ENCODE measurements at places on chromosomes 1 and 21. TPM values are rescaled to one million over a fixed set of nuclear protein-coding genes. Genes with fewer than 3 reads are reported as not detected.

GRCh38 chr1:55039342-55040082 lies at the start of gene PCSK9:
PCSK9 (plus strand) TSS chr1:55039548; CDS start chr1:55039838, 290 bp downstream.
- peak within 1 kb of the TSS; percentile 51 for H3K4me3 ChIP-seq
- no peak within 1 kb of the TSS for H3K27ac ChIP-seq
- H3K36me3 ChIP-seq: no peaks in the 10 kb centered on the region
- no peaks in the 10 kb centered on the region for H3K4me1 ChIP-seq
- peak; percentile 53 for DNase-seq

- no peaks in the 10 kb centered on the region for H3K27me3 ChIP-seq
- no peak overlapping the region for H3K27ac ChIP-seq
- no peak overlapping the region for H3K4me3 ChIP-seq
- DNase-seq: no peak
Observed at GRCh38 chr21:27464648-27465047, 497.8 kb upstream of the ADAMTS5 start.

DNA sequence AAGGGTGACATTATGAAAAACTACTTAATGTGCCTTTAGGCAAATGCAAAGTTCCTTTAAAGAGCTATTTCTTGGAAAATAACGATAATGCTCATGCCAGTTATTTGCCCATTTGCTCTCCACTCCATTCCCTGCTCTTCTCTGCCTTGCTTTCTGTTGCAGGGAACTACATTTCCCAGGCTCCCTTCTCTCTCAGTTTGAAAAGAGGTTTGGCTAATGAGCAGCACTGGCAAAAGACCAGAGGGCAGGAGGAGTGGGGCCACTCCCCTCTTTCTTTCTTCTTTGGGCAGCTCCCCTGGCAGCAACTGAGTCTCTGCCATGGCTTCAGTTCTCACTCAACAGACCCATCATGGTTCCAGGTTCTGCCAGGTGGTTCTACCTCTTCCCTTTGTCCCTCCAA lies 130.5 kb downstream of the RWDD3 start:
- H3K4me3 ChIP-seq: no peak overlapping the region
- H3K27me3 ChIP-seq: no peaks in the 10 kb centered on the region
- no peak for DNase-seq
- H3K4me1 ChIP-seq: no peaks in the 10 kb centered on the region

GRCh38 chr21:32826329-32827167 lies 55.0 kb upstream of the PAXBP1 start:
- no peak overlapping the region for H3K27ac ChIP-seq
- H3K36me3 ChIP-seq: no peaks in the 10 kb centered on the region
- no peaks in the 10 kb centered on the region for H3K27me3 ChIP-seq
- DNase-seq: peak; percentile 58

Gene ARHGEF16
- polyA plus RNA-seq: 0.21 TPM

Gene PDPN
- polyA plus RNA-seq: 6.0 TPM

Gene PLA2G4A
- polyA plus RNA-seq: 5.8 TPM

Gene HES3
- not detected for polyA plus RNA-seq

All from fibroblast of lung (primary cell).